Endothelial cell (in vitro differentiated cells): ENCODE measurements at places on chromosomes 11 and 22. TPM values are rescaled to one million over a fixed set of nuclear protein-coding genes. Genes with fewer than 3 reads are reported as not detected.

DNA sequence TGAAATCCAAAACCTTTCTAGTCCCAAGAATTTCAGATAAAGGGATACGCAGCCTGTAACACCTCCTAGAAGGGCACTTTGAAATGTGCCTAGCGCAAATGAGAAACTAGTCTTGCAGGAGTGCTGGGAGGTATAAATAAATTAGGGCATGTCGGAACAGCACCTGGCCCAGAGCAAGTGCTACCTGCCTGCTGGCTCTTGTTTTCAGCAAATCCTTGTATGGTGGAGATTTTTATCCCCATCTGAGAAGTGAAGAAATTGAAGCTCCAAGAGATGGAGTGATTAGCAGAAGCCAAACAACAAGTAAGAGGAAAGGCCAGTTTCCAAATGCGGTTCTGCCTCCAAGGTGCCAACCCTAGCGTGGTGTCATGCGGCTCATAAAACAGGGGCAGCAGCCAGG lies 36.7 kb upstream of the TFIP11 start:
- H3K4me3 ChIP-seq = no peak overlapping the region
- no peak for DNase-seq
- H3K27ac ChIP-seq = no peak overlapping the region
- H3K4me1 ChIP-seq = peaks cover 8% of the 10 kb centered on the region
- H3K36me3 ChIP-seq = peaks cover 4% of the 10 kb centered on the region
- H3K27me3 ChIP-seq = no peaks in the 10 kb centered on the region

APOBEC3H gene
- not detected for total RNA-seq

BRSK2 gene
- 4.0 TPM for total RNA-seq

GRCh38 chr11:30818721-30819120 lies 232.6 kb upstream of the MPPED2 start:
- no peak overlapping the region for H3K27ac ChIP-seq
- peaks cover 2% of the 10 kb centered on the region for H3K27me3 ChIP-seq
- H3K4me1 ChIP-seq = no peaks in the 10 kb centered on the region
- DNase-seq = no peak

GRCh38 chr11:119305556-119306372 lies 11.2 kb downstream of the MCAM start:
- peak overlapping the region; percentile 53 for H3K27ac ChIP-seq
- H3K36me3 ChIP-seq = peaks cover 40% of the 10 kb centered on the region
- H3K4me1 ChIP-seq = peaks cover 18% of the 10 kb centered on the region
- H3K27me3 ChIP-seq = peaks cover 14% of the 10 kb centered on the region
- H3K4me3 ChIP-seq = peak overlapping the region; percentile 12

MOV10L1 gene
- not detected for total RNA-seq

DNA sequence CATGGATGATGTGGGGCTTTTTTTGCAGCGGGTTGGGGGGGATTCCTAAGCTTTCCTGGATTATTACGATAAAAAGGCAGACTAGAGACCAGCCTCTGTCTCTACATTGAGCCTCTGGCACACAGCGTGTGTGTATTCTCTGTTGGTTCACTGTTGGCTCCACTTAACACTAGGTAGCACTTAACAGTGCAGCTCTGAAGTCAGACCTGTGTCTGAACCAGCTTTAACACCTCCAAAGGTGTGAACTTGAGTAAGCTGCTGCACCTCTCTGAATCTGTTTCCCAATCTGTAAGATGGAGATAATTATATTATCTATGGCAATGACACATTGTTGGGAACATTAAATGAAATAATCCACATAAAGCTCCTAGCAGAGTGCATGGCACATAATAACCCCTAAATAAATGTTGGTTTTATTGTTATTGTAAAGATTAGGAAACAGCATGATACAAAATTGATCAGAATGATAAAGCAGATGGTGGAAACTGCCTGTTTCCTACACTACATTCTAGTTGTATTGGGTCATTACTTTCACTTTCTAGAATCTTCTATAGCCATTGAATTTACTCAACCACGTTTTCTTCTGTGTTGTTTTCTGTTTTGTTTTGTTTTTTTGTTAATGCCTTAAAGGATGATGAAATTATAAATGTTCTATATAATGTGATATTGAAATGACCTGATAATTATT lies 108.4 kb downstream of the ARL14EP start:
- H3K4me3 ChIP-seq = no peak overlapping the region

- no peak for DNase-seq
- peaks cover 14% of the 10 kb centered on the region for H3K36me3 ChIP-seq
- no peak overlapping the region for H3K4me3 ChIP-seq
- H3K4me1 ChIP-seq = peaks cover 8% of the 10 kb centered on the region
- H3K27me3 ChIP-seq = peaks cover 17% of the 10 kb centered on the region
- H3K27ac ChIP-seq = no peak overlapping the region
Measured at GRCh38 chr11:66365711-66366619, 5.6 kb downstream of the SLC29A2 start.

DNA sequence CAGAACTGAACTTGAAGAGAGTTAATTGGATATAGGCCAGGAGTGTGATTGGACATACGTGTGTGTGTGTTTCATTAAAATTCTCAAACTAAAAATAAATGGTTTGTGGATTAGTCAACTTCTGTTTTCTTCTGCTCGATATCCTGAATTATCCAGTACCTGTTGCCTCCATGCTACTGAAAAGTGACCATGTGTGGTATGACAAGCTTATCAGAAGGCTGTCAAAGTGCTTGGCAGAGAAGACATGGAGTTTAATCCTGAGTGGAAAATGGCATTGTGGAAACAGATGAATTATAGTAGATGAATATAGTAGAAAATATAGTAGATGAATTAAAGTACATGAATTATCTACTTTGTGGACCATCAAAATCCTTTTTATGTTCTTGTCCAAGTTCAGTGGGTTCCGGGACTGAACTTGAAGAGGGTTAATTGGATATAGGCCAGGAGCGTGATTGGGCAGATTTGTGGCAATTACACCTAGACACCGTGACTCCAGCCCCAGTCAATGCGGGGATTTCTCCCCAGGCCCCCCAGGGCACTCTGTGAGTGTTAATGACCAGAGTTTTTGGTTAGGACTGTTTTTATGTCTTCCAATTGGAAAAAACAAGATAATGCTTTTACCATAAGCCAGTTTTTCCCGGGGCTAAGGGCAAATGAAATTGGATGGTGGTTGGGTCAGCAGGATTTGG lies 30.1 kb downstream of the GRAMD1B start:
- H3K4me3 ChIP-seq = no peak overlapping the region
- H3K4me1 ChIP-seq = peaks cover 27% of the 10 kb centered on the region
- H3K36me3 ChIP-seq = peaks cover 17% of the 10 kb centered on the region
- no peak for DNase-seq
- no peak overlapping the region for H3K27ac ChIP-seq
- H3K27me3 ChIP-seq = peaks cover 6% of the 10 kb centered on the region

ZW10 gene
- total RNA-seq = 25.2 TPM

DNA sequence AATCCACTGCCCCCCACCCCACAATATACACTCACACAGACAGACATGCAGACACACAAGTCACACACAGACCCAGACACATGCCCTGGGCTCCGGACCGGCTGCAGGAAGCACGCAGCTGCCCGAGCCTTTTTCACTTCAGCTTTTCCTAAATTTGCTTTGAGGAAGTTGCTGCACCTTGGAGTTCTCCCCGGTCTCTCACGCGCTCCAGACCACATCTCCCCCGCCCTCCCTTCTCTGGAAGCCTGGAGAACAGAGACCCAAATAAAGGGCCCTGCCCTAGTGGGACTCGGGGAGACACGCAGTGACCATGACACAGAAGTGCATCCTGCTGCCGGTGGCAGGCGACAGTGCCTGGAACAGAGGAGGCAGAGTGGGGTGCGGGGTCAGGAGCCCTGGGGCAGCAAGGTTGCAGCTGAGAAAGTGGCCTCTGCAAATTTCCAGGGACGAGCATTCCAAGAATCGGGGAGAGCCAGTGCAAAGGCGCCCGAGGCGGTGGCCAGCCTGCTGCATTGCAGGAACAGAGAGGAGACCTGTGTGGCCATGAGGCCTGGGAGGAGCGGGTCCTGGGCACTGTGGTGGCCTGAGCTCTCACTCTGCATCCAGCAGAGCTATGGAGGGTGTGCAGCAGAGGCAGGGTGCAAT lies 19.1 kb downstream of the RPL3 start:
- no peak overlapping the region for H3K4me3 ChIP-seq
- DNase-seq = no peak
- H3K27me3 ChIP-seq = peaks cover 10% of the 10 kb centered on the region
- peaks cover 15% of the 10 kb centered on the region for H3K4me1 ChIP-seq
- H3K27ac ChIP-seq = no peak overlapping the region

DNA sequence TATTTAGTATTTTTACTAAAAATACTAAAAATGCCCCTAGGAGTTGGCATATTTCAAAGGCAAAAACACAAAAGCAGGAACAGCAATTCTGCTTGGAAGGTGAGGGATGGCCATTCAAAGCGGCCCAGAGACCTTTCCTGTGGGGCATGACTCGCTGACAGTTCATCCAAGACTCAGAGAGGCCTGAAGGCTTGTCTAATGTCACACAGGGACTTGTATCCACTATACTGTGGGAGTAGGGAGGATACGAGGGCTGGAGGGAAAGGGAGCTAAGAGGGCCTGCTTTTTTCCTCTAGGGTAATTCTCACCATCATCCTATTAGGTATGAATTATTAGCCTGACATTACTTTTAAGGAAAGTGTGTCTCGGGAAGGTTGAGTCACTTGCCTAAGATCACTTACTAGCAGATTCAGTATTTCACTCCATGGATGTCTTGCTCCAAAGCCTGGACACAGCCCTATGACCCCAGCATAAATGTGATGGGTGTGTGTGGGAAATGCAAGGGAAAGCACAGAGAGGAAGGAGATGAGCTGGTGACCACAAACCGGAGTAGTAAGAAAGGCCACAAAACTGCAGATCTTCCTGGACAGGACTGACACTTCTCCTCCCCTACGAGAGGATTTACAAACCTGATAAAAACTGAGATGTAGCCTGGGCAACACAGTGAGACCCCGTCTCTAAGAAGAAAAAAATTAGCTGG lies 16.7 kb upstream of the UCP3 start:
- H3K27me3 ChIP-seq = no peaks in the 10 kb centered on the region
- H3K27ac ChIP-seq = no peak overlapping the region
- H3K4me3 ChIP-seq = no peak overlapping the region
- H3K36me3 ChIP-seq = no peaks in the 10 kb centered on the region
- peaks cover 11% of the 10 kb centered on the region for H3K4me1 ChIP-seq
- no peak for DNase-seq

DNA sequence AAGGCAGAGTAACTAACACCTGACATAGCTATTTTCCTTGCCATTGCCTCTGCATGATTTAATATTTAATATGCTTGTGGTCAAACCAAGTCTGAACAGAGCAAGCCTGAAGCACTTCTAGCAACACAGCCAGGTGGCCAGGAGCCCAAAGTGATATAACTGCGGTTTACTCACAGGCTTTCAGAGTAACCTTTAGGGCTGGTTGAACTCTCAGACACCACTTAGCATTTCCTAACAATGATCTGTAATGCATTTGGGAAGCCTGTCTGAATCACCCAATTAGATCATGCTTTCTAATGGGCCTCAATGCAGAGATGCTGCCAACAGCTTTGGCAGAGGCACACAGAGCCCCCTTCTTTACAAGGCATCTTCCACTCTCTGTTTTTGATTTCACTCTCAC lies 96.1 kb downstream of the FDX1 start:
- no peaks in the 10 kb centered on the region for H3K4me1 ChIP-seq
- no peak overlapping the region for H3K27ac ChIP-seq
- no peak overlapping the region for H3K4me3 ChIP-seq
- H3K36me3 ChIP-seq = no peaks in the 10 kb centered on the region
- DNase-seq = no peak
- peaks cover 5% of the 10 kb centered on the region for H3K27me3 ChIP-seq

KRTAP5-6 gene
- not detected for total RNA-seq

DNA sequence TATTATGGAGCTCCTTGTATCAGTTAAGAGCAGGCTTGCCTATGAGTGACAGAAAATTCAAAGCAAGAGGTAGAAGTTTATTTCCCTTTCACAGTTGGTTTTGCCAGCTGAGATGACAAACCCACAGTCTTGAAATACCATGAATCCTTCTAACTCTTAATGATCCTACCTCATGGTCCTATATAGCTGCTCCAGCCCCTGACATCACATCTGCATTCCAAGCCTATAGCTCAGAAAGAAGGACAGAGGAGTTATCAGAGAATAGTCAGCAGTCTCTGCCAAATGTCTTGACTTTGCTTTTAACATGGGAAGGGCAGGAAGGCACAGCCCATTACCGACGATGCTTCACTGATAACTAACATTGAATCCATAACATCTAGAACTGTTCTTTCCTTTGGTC lies 76.2 kb downstream of the APIP start:
- no peaks in the 10 kb centered on the region for H3K36me3 ChIP-seq
- H3K27me3 ChIP-seq = peaks cover 3% of the 10 kb centered on the region
- no peak for DNase-seq
- H3K4me1 ChIP-seq = peaks cover 7% of the 10 kb centered on the region

- no peaks in the 10 kb centered on the region for H3K27me3 ChIP-seq
- H3K27ac ChIP-seq = no peak overlapping the region
- H3K36me3 ChIP-seq = no peaks in the 10 kb centered on the region
- no peak overlapping the region for H3K4me3 ChIP-seq
Measured at GRCh38 chr22:48179571-48180546, 1417.4 kb downstream of the TBC1D22A start.

DNA sequence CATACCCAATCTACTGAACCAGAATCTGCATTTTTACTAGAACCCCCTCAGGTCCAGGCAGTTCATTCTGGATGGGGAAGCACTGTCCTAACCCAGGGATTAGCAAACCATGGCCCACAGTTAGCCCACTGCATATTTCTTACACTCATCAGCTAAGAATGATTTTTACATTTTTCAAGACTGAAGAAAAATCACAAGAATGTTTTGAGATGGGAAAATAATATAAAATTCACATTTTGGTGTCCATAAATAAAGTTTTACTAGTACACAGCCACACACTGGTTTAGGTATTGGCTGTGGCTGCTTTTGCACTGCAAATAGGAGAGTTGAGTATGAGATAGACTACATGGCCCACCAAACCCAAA lies 59.4 kb downstream of the PPFIBP2 start:
- DNase-seq = no peak
- peaks cover under 1% of the 10 kb centered on the region for H3K36me3 ChIP-seq
- H3K27ac ChIP-seq = no peak overlapping the region
- H3K4me1 ChIP-seq = peaks cover 41% of the 10 kb centered on the region
- peaks cover 14% of the 10 kb centered on the region for H3K27me3 ChIP-seq

- no peak overlapping the region for H3K27ac ChIP-seq
- peaks cover 10% of the 10 kb centered on the region for H3K4me1 ChIP-seq
- H3K27me3 ChIP-seq = peaks cover 1% of the 10 kb centered on the region
- peak overlapping the region; percentile 7 for H3K4me3 ChIP-seq
- DNase-seq = peak; percentile 89
Measured at GRCh38 chr22:30286813-30287647, 2.3 kb downstream of the CASTOR1 start.

YPEL1 gene
- 11.5 TPM for total RNA-seq

- H3K4me3 ChIP-seq = peak overlapping the region; percentile 63
- H3K36me3 ChIP-seq = peaks cover 80% of the 10 kb centered on the region
- peaks cover 12% of the 10 kb centered on the region for H3K27me3 ChIP-seq
- no peak for DNase-seq
- peaks cover 52% of the 10 kb centered on the region for H3K4me1 ChIP-seq
Measured at GRCh38 chr11:128779036-128779435, 85.2 kb downstream of the FLI1 start.
